ENCODE measurements at places on chromosomes 4 and X.

DNA sequence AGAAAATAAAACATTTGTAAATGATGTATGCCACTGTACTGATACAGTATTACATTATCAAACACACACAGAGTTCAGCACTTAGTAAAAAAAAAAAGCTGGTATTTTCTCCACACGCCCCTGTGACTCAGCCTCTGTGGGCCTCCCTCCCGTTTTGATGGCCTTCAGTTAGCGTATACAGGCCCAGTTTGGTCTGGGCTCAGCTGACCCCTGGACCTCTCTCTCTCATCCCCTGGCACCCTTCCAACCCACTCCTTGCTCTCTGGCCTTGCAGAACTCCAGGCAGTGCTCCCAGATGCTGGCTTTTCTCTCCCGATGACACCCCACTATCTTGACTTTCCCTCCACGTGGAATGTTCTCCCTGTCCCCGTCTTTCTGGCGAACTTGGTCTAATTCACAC is 89.0 kb upstream of the LIMCH1 start:
- DNase-seq, result no peak

- no peak for DNase-seq
These were observed 26.1 kb upstream of the VMA21 start for GRCh38 chrX:151370906-151371305.

GRCh38 chr4:10129196-10130177 is 12.9 kb upstream of the WDR1 start:
- no peak for DNase-seq

- DNase-seq, result no peak
These were observed 35.7 kb upstream of the EGFL6 start for GRCh38 chrX:13533726-13534125.

- DNase-seq, result no peak
These were observed 36.2 kb downstream of the ANAPC4 start for GRCh38 chr4:25413261-25413660.

- DNase-seq, result no peak
These were observed 45.3 kb downstream of the RPA4 start for GRCh38 chrX:96929036-96929435.

DNA sequence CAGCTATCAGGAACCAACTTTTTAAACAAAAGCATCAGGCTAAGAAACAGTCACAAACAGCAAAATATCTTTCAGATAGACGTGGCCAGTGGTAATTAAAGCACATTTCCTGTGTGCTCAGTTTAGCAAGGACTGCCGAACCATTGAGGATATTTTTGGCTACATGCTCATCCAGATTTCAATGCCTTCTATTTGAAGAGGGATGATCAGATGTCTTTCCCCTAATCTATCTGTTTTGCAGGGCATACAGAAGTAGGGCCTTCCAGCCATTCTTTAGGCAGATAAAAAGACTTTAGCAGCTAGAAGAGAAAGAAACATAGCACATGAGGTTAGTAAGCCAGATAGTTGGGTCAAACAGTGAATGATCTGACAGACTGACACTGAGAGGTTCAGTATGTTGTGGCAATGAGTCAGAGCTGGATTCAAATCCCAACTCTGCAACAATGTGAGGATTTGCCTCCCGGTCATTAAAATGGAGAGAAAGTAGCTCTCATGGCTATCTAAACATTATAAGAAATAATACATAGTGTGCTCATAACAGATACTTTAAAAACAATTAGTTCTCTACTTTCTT is 100.0 kb upstream of the PRKG2 start:
- no peak for DNase-seq

DNA sequence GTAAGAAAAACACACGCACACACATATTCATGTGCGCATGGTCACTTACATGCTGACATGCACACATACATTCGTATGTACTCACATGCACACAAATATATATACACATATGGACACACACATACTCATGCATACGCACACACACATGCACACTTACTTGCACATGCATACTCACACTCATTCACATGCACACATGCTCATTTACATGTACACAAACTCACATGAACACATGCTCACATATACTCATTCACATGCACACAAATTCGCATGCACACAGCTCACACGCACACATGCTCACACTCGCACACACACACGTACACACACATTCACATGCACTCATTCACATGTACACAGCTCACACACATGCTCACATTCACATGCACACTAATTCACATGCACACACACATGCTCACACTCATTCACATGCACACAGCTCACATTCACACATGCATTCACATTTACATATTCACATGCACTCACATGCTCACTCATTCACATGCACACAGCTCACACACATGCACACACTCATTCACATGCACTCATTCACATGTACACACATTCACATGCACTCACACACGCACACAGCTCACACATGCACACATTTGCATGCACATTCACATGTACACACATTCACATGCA is 276.1 kb downstream of the DHRSX start:
- no peak for DNase-seq

DNA sequence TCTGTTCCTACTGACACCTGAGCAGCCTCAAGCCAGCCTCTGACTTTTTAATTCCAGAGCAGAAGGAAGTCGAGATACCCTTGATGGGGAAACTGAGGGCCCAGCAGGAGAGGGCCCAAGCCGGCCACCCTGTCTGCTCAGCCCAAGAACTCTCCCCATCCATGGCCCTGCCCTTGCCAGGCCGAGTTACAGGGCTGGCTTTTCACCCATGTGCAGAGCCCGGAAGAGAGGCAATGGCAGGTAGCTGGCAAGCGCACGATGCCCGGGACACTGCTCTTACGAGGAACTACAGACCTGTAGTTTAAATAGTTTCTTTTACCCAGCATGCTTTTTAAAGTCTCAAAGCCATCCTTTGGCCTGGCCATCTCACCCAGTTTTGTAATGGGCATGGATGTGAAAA is 79.9 kb downstream of the MTMR1 start:
- DNase-seq, result no peak
